ENCODE measurements at places on chromosomes 7 and 10.

DNA sequence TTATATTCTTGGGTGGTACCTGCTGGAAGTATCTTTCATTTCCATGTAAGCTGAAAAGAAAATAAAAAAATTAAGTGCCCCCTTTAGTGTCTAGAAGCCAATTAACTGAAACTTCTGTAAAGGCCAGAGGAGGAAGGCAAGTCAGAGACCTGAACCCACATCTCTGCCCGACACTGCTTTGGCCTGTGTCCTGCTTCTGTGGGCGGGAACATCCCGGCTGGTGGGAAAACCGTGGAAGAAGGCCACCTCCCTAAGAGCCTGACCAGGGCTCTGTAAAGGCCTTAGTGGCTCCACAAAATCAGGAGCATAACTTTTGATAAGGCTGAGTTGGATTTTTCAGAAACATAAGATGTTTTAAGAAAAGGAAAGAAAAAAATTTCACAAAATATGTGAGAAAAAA lies 9.4 kb downstream of the CPXM2 start:
- DNase-seq, result no peak

DNA sequence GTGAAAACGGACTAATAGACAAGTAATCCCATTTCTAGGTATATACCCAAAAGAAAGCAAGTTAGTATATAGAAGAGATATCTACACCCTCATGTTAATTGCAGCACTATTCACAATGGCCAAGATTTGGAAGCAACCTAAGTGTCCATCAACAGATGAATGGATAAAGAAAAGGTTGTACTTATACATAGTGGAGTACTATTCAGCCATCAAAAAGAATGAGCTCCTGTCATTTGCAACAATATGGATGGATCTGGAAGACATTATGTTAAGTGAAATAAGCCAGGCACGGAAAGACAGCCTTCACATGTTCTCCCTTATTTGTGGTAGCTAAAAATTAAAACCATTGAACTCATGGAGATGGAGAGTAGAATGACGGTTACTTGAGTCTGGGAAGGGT lies 88.2 kb downstream of the TES start:
- DNase-seq, result no peak

DNA sequence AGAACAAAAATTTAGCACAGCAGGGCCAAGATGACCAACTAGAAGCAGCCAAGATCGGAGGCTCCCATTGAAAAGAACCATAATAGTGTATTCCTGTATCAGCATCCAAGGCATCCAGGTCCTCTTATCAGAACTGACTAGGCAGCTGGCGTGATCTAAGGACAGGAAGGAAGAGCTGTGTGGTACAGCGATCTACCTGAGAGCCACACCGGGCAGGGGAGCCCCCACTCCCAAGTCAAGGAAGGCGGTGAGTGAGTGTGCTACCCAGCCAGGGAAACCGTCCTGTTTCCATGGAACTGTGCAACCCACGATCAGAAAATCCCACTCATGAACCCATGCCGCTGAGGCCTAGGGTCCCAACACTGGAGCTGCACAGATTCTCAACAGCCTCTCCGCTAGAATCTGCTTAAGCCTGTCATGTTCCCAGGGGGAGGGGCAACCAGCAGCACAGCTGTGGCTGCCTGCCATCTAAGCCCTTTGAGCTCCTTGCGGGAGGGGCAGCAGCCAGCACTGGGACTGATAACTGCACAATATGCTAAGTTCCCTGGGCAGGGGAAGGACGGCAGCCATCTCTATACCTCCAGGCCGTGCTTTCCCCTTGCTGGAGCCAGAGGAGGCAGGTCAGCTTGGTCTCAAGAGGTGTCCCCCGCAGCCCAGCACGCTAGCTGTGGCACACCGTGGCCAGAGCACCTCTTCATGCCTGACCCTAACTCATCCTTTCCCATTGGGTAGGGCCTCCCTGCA lies 213.0 kb upstream of the SMIM30 start:
- DNase-seq, result no peak

GRCh38 chr7:95056901-95057300 lies 149.5 kb downstream of the PPP1R9A start:
- DNase-seq, result no peak

- no peak for DNase-seq
Observed at GRCh38 chr10:80041162-80041561, 37.3 kb upstream of the TMEM254 start.

GRCh38 chr10:54396031-54396430 lies 405.0 kb downstream of the PCDH15 start:
- no peak for DNase-seq

- DNase-seq, result no peak
Observed at GRCh38 chr7:143514995-143515735, 37.5 kb downstream of the TAS2R41 start.

DNA sequence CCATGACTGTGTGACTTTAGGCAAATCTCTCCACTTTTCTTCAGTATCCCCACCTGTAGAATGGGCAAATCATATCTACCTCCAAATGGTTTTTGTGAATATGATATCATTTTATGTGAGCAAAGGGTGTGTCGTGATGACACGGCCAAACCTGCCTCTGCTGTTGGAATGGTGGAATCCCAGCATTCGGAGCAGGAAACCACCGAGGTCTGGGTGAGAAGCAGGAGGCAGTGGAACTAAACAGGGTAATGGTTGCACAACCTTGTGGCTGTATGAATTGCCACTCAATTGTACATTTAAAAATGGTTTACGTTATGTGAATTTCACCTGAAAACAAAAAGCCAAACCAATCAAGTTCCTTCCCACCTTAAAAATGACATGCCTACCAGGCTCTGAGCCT lies 131.4 kb upstream of the ZMIZ1 start:
- no peak for DNase-seq

DNA sequence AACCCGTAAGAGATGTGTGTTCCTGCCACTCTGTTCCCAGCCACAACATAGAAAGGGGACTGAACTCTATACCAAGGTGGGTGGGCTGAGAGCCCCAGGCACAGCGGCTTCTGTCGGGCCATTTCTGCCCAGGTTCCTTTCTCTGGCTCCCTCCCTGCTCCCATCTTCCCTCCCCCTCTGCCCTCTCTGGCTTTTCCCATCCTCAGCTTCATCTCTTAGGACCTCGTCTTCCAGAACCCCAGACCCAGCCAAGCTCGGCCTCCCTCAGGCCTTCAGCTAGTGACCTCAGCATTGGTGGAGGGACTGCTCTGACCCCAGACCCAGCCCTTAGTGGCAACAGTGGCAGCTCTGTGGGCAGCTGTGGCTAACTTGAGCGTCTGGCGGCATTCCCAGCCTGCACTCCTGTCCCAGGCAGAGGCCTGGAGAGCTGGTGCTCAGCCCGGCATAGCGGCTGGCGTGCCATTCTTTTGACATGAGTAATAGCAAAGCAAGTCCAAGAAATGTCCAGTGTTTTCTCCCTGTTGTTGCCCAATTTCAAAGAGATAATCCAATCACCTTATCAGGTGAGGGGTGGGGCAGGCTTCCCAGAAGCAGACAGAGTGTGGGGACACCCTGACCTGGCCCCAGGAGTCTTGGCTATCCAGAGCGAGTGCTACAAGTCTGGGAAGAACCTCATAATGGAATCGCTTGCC lies 15.9 kb downstream of the PTPRE start:
- no peak for DNase-seq

DNA sequence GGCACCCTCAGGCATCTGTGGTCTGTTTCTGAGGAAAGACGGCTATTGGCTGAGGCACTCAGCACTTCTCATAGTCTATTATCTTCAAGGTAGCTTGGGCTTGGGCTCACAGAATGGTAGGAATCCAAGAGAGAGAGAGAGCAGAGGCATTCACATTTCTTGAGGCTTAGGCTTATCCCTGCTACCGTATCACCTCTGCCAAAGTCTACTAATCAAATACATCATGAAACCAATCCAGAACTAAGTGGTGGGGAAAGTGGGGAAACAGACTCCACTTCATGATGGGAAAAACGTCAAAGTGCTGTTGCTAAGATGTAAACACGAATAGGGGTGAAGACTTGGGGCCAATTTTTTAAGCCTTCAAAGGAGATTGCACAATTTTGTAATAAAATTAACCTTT lies 271.1 kb upstream of the SEMA3D start:
- DNase-seq, result no peak

GRCh38 chr10:62613424-62613823 lies 191.1 kb upstream of the ADO start:
- DNase-seq, result no peak

- DNase-seq, result no peak
Observed at GRCh38 chr10:103431902-103432301, 20.3 kb downstream of the CALHM2 start.

DNA sequence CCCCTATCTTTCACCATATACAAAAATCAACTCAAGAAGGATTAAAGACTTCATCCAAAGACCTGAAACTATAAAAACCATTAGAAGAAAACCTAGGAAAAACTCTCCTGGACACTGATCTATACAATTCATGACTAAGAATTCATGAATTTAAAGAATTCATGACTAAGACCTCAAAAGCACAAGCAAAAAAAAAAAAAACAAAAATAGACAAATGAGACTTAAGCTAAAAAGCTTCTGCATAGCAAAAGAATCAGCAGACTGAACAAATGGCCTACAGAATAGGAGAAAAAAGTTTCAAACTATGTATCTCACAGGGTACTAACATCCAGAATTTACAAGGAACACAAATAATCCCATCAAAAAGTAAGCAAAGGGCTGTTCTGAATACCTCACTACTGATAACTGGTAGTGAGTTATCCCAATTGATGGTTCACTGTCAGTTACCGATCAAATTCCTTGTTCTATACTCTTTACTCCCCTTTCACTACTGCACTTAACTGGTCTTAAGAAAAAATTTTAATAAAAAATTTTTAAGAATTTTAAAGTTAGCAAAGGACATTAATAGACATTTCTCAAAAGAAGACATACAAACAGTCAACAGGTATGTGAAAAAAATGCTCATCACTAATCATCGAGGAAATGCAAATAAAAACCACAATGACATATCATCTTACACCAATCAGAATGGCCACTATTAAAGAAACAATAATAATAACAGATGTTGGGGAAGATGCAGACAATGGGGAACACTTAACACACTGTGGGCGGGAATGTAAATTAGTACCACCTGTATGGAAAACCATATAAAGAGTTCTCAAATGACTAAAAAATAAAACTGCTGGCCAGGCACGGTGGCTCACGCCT lies 33.2 kb downstream of the KMT2C start:
- DNase-seq, result no peak

GRCh38 chr10:106917452-106918055 lies 247.0 kb downstream of the SORCS1 start:
- DNase-seq, result no peak

GRCh38 chr10:80878330-80878729 lies 340.6 kb downstream of the SH2D4B start:
- no peak for DNase-seq

DNA sequence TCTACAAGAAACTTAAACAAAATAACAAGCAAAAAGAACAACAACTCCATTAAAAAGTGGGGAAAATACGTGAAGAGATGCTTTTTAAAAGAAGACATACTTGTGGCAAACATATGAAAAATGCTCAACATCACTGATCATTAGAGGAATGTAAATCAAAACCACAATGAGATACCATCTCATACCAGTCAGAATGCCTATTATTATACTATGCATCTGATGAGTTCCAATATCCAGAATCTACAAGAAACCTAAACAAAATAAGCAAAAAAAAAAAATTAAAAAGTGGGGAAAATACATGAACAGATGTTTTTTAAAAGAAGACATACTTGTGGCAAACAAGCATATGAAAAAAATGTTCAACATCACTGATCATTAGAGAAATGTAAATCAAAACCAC lies 29.6 kb upstream of the AKR1C3 start:
- no peak for DNase-seq

DNA sequence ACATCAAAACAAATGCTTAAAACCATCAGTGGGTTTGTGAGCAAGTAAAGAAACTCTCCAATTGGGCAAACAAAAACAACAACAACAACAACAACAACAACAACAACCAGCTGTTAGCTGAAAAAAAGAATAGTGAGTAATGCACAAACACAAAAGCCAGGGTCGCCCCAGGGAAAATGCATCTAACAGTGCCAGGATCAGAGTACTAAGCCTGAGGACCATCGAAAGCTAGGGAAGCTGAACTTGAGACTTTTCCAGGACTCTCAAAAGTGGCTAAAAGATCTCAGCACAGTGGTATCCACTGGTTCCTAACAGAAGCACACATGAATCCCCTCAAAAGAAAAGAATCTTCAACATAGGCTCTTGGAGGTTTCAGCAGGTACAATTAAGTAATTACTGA lies 83.3 kb downstream of the CPXM2 start:
- no peak for DNase-seq

DNA sequence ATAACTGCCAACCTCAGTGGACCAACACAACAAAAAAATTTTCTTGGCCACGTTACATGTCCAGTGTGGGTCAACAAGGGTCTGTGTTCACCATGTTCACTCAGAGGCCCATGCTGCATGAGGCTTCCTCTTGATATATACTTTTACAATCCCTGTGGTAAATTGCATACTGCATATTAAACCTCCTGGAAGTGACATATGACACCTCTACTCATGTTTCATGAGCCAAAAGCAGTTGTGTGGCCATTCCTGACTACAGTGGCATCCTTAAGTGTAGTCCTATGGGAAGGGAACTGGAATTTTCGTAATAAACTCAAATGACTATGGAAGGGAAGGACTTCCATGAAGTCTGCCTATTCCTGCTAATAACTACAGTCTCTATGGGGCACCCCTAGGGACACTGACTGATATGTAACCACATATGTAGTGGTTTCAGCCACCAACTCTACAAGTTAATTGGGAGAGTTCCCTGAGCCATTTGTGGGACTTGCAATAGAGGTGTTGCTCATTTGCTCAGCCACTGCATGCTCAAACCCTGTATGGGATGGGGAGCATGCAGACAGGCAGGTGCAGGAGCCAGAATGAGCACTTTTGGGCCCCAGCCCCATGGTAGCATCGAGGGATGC lies 9.7 kb downstream of the DYNC1I1 start:
- DNase-seq, result no peak

- no peak for DNase-seq
Observed at GRCh38 chr10:18737236-18737635, 78.0 kb downstream of the ARL5B start.

DNA sequence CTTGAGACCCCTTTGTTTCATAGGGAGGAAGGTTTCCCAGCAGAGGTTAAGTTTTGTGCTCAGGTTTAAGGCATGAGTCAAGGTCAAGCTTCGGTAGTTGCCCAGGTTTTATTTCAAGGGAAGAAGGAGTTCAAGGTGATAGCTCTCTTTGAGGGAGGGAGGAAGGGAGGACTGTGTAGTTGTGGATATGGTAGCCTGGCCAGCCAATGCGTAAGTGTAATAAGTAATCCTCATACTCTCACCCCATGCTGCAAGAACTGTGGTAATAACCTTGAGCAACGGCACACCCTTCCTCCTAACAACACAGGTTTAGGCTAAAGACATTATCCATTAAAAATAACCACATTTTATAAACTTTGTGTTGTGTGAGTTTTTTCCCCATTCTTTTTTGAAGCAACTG lies 478.9 kb downstream of the KCNMA1 start:
- DNase-seq, result no peak

GRCh38 chr7:74063646-74064045 lies 20.0 kb upstream of the LIMK1 start:
- no peak for DNase-seq
